ENCODE measurements at places on chromosomes 2 and 18. TPM values are rescaled to one million over a fixed set of nuclear protein-coding genes. Genes with fewer than 3 reads are reported as not detected.

CCBE1 gene
- 16.0 TPM for total RNA-seq

MCFD2 gene
- total RNA-seq, result 78.0 TPM

MLPH gene
- total RNA-seq, result 296 TPM

PARD6G gene
- 7.1 TPM for total RNA-seq

NCKAP5 gene
- total RNA-seq, result 4.0 TPM

IMMT gene
- total RNA-seq, result 79.7 TPM

MBP gene
- 56.7 TPM for total RNA-seq

GALNT3 gene
- 37.7 TPM for total RNA-seq

SPATA3 gene
- not detected for total RNA-seq

POTEC gene
- not detected for total RNA-seq

TDRD15 gene
- total RNA-seq, result not detected

RASGRP3 gene
- total RNA-seq, result 27.2 TPM

ZNF521 gene
- total RNA-seq, result 16.6 TPM

GRCh38 chr2:31329081-31329625, 85.4 kb downstream of the XDH start:
- no peak for DNase-seq
- H3K27me3 ChIP-seq, result no peaks in the 10 kb centered on the region
- H3K4me1 ChIP-seq, result peaks cover 8% of the 10 kb centered on the region
- H3K4me3 ChIP-seq, result no peak overlapping the region

DNA sequence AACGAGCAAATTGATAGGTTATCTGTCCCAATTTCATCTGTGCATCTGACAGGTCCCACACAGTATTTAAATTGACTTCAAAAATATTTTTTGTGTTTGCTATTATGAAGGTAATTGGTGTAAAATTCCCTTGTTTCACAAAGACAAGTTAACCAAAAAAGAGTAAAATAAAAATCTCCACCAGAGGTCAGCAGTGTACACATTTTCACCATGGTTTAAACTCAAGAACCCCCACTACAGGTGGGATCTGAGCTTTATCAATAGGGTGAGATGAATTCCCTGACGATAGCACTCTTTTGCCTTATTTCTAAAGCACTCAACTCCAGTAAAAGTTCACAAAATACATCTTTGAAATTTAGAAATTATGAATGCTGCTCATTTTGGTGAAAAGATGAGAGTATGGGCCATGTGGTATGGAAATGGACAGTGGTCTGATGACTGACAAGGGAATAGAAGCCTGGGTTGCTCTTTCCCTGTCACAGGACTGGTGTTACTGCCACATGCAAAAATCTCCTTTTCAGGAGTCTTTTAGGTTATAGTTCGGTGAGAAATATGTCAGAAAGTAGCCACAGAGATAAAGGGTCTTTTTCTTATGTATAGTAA, 68.0 kb downstream of the SERPINB8 start:
- H3K27me3 ChIP-seq, result no peaks in the 10 kb centered on the region
- no peak overlapping the region for H3K4me3 ChIP-seq
- no peaks in the 10 kb centered on the region for H3K4me1 ChIP-seq
- no peak overlapping the region for H3K27ac ChIP-seq
- no peaks in the 10 kb centered on the region for H3K36me3 ChIP-seq

DNA sequence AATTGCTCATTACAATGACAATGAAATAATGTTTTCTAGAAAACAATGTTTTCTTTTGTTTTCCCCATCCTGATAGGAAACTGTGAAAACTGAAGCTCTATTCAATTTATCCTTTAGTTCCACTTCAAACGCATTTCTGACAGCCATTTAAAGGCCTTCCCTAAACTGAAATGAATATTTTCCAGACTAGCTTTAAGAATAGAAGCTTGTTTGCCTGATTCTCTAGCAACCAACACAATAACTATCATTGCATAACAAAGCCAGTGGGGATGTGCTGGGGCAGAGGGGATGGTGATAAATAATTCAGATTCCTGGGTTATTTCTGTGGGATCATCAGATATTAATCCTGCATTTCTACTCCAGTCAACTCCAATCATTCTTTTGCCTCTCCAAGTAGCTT, 427.1 kb downstream of the RND3 start:
- H3K4me3 ChIP-seq, result no peak overlapping the region
- H3K36me3 ChIP-seq, result no peaks in the 10 kb centered on the region
- H3K4me1 ChIP-seq, result no peaks in the 10 kb centered on the region
- H3K27ac ChIP-seq, result no peak overlapping the region

DNA sequence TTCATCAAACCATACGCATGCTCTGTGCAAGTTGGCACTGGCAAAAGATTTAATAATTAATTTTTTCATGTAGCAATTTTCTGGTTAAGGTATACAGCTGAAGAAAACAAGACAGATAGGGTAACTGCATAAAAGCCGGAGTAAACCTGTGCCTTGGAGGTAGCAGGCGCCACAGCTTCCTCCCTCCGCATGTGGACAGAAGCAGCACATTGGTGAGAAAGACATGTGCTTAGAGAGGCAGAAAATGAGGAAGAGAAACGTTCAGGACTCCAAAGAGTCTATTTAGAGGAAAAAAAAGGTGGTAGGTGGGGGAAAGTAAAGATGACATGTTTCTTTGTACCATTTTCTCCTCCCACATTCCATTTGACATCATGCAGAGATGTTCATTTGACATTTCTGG, 9.3 kb downstream of the ST6GAL2 start:
- H3K27ac ChIP-seq, result no peak overlapping the region

DNA sequence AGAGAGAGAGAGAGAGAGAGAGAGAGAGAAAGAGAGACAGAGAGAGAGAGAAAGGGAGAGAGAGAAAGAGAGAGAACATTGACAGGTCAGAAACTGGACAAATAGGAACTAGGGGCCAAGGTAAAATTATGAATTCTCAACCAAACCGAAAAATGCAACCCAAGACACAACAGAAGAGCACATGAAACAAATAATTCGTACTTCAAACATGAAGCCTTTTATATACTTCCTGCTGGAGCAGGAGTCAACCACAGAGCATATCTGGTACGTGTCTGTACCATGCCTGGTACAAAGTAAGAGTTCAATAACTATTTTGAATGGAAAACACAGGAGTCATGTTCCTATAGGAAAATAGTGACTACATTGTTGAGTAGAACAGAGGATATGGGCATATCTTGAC, 6.5 kb upstream of the VPS54 start:
- H3K27me3 ChIP-seq, result no peaks in the 10 kb centered on the region
- H3K27ac ChIP-seq, result no peak overlapping the region
- H3K36me3 ChIP-seq, result no peaks in the 10 kb centered on the region

- H3K4me3 ChIP-seq, result no peak overlapping the region
- no peaks in the 10 kb centered on the region for H3K36me3 ChIP-seq
- no peaks in the 10 kb centered on the region for H3K27me3 ChIP-seq
Observed at GRCh38 chr18:36756242-36756641, 72.6 kb downstream of the TPGS2 start.

- H3K4me1 ChIP-seq, result peaks cover 6% of the 10 kb centered on the region
- H3K4me3 ChIP-seq, result no peak overlapping the region
- no peaks in the 10 kb centered on the region for H3K27me3 ChIP-seq
- peak overlapping the region; percentile 67 for H3K27ac ChIP-seq
- no peak for DNase-seq
Observed at GRCh38 chr18:9530226-9531009, 55.1 kb downstream of the RALBP1 start.

- no peak overlapping the region for H3K27ac ChIP-seq
- no peaks in the 10 kb centered on the region for H3K4me1 ChIP-seq
- DNase-seq, result no peak
- H3K4me3 ChIP-seq, result no peak overlapping the region
- no peaks in the 10 kb centered on the region for H3K36me3 ChIP-seq
- H3K27me3 ChIP-seq, result no peaks in the 10 kb centered on the region
Observed at GRCh38 chr2:151862700-151863099, 34.5 kb upstream of the ARL5A start.

GRCh38 chr18:9392726-9393125, 58.2 kb downstream of the TWSG1 start:
- peaks cover 17% of the 10 kb centered on the region for H3K36me3 ChIP-seq
- no peaks in the 10 kb centered on the region for H3K27me3 ChIP-seq
- no peak overlapping the region for H3K4me3 ChIP-seq
- no peak overlapping the region for H3K27ac ChIP-seq
- DNase-seq, result no peak

DNA sequence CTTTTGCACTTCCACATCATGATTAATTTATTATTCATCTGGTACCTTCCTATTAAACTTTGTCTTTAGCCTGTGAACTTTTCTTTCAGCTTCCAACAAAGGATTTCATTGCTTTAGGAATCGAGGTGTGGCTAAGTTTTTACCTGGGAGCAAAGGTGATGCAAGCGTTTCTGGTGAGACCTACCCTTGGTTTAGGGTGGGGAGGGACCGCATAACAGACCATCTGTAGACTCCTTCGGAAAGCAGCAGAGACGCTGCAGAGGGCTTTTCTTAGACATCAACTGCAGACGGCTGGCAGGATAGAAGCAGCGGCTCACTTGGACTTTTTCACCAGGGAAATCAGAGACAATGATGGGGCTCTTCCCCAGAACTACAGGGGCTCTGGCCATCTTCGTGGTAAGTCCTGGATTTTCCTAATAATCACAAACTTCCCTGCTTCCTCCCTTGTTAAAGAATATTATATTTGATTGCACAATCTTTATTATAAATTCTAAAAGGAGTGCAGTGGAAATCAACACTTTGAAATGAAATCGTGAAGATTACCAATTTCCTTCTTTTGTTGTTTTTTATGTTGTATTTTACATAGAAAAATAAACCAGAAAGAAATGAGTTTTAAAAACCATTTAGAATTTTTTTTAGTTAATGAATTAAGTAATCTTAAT, at the start of gene DSG3:
Gene DSG3 (plus strand): TSS at position 212 of the 662 bp plus-strand sequence. CDS start 137 bp downstream, at position 349.
- no peak for DNase-seq
- no peaks in the 10 kb centered on the region for H3K27me3 ChIP-seq
- H3K27ac ChIP-seq, result no peak within 1 kb of the TSS
- no peaks in the 10 kb centered on the region for H3K4me1 ChIP-seq
- no peaks in the 10 kb centered on the region for H3K36me3 ChIP-seq

- peak; percentile 30 for DNase-seq
- no peaks in the 10 kb centered on the region for H3K27me3 ChIP-seq
- H3K4me3 ChIP-seq, result no peak overlapping the region
Observed at GRCh38 chr18:6373187-6373586, 41.5 kb downstream of the L3MBTL4 start.

- no peaks in the 10 kb centered on the region for H3K27me3 ChIP-seq
- no peak for DNase-seq
- peaks cover 4% of the 10 kb centered on the region for H3K4me1 ChIP-seq
- H3K27ac ChIP-seq, result no peak overlapping the region
- no peaks in the 10 kb centered on the region for H3K36me3 ChIP-seq
Observed at GRCh38 chr2:144354953-144355352, 165.0 kb downstream of the ZEB2 start.

DNA sequence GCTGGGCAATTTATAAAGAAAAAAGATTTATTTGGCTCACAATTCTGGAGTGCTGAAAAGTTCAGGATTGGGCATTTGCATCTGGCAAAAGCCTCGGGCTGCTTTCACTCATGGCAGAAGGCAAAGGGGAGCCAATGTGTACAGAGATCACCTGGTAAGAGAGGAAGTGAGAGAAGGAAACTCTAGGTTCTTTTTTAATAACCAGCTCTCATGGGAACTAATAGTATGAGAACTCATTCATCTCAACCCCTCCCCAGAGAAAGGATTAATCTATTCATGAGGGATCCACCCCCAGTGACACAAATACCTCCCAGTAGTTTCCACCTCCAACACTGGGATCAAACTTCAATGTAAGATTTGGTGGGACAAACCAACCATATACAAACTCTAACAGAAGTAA, 129.0 kb downstream of the EVA1A start:
- no peaks in the 10 kb centered on the region for H3K36me3 ChIP-seq
- H3K27me3 ChIP-seq, result no peaks in the 10 kb centered on the region
- no peak overlapping the region for H3K4me3 ChIP-seq
- DNase-seq, result no peak

DNA sequence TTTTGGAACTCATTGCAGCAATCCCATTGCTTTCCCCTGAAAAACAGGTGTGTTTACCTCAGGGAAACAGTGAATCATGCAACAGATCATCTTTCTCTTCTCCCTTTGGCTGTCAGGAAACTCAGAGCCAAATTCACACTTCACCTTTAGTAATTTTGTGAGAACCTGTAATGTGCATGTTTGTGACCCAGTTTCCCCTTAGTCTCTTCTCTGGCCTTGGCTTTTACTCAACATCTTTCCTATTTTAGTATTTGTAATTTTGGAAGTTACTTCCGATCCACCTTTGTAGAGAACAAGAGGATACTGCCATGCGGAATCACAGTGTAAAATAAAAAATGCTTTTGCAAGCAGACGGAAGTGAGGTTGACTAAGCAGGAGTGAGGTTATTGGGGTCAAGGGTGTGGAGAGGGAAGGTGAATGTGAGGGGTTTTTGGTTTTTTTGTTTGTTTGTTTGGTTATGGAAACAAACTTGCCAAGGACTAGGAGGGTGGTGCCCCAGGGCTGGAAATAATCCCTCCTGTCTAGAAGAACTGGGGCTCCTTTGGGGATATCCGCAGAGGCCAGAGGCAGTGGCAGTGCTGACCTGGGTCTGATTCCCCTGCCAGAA, 14.0 kb downstream of the ASPRV1 start:
- no peak overlapping the region for H3K4me3 ChIP-seq
- peaks cover 19% of the 10 kb centered on the region for H3K36me3 ChIP-seq
- H3K4me1 ChIP-seq, result peaks cover 71% of the 10 kb centered on the region
- no peak for DNase-seq
- H3K27ac ChIP-seq, result peak overlapping the region; percentile 94

DNA sequence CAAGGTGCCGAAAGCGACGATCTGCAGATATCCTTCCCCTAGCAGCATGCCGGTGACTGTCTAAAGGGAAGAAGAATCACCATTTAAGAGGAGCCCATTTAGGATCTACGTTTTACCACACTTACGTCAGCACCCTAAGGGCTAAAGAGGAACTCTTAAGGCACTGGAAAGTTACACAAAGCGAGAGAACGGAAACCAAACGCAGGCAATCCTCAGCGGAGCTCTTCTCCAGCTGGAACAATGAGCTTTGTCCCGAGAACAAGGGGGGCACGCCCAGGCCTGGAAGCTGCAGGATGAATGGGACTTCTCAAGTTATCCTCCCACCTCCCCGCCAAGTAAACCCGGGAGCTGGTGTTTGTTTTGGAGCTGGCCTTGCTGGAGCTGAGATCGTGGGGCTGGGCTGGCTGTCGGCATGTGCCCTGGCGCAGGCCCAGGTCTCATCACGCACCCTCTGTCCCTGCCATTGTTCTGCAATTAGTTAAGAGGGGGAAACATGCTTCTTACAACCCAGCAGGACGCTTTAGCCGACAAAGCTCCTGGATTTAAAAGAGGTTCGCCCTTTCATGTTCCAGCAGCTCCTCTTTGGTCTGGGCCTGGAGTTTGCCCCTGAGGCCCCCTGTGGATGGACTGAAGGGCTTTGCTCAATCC, 36.4 kb downstream of the PXDN start:
- no peak overlapping the region for H3K4me3 ChIP-seq
- H3K27me3 ChIP-seq, result no peaks in the 10 kb centered on the region
- H3K36me3 ChIP-seq, result no peaks in the 10 kb centered on the region

GRCh38 chr18:58896268-58896667, 31.6 kb downstream of the ZNF532 start:
- peaks cover 14% of the 10 kb centered on the region for H3K36me3 ChIP-seq
- no peaks in the 10 kb centered on the region for H3K27me3 ChIP-seq
- no peak overlapping the region for H3K27ac ChIP-seq
- H3K4me1 ChIP-seq, result no peaks in the 10 kb centered on the region
- no peak for DNase-seq
